Daoy (cell line): ENCODE measurements at places on chromosomes 4 and X. TPM values are rescaled to one million over a fixed set of nuclear protein-coding genes. Genes with fewer than 3 reads are reported as not detected.

GRCh38 chr4:109994415-109994827 is 81.7 kb downstream of the EGF start:
- DNase-seq: no peak

GRCh38 chr4:123257591-123257990 is 139.0 kb upstream of the SPRY1 start:
- DNase-seq: no peak

GRCh38 chrX:64190136-64190740 is 15.3 kb downstream of the AMER1 start:
- no peak for DNase-seq

DNA sequence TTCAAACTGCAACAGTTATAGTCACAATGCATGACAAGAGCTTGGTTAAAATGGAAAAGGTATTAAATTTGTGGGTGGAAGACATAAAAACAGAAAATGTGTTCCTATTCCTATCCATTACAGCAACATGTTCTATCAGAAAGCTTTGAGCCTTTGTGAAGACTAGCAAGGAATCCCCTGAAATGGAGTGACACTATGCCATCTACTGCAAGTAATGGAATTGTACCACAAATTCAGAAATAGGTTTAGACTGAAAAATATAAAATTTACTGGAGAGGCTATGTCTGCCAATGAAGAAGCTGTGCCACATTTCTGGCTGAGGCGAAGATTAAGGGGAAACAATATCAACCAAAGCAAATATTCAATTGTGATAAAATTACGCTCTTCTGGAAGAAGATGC is 247.9 kb downstream of the ADAM29 start:
- DNase-seq: no peak

GRCh38 chr4:89509708-89510281 is 202.2 kb upstream of the GPRIN3 start:
- peak; percentile 10 for DNase-seq

DNA sequence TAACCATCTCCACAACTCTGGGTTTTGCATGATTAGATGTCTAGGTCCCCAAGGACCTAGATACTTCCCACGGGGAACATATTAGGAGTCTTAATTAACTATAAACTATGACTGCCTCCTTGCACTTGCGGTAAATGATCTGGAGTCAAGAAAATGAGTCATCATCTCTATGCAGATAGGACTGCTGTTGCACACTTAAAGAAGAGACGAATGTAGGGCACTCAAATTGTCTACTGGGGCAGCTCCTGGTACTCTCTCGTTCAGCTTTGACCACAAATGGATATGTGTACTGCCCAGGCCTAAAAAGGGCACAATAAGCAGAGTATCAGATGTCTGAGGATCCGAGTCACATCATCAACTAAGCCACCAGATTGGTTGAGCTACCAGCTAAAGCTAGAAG is 1783.4 kb upstream of the AGA start:
- peak; percentile 4 for DNase-seq

DNA sequence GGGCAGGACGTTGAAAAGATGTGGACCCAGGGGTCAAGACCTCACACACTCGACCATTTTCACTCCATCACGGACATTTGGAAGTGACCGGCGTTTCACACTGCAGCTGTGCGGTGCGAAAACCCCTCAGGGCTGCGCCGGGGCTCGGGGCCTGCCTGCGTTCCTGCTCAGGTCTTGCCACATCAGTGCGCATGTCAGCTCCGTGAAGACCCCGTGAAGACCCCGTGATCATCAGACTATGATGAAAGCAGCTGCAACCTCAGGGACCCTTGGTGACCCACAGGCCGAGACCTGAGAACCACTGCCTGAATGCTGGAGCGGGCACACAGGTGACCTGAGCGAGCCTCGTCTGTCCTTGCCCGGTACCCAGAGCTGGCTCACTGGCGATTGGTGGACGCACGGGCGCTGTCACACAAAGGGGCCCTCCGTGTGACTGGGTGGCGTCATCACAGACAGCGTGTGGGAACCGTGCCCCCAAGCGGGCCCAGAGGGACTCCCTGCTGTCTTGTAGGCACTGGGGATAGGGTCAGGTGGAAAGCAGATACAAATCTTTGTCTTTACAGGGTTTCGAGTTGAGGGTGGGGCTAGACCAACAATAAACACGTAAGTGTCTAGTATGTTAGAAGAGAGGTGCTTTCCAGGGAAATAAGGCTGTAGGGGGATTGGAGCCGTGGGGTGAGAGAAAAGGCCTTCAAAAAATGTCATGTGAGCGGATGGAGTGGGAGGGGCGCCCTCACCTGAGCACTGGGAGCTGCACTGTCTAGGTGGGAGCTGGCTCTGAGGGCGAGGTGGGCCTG is 12.7 kb downstream of the MSANTD1 start:
- peak; percentile 1 for DNase-seq

- DNase-seq: peak; percentile 82
Measured at GRCh38 chr4:145808021-145808650, 128.2 kb downstream of the C4orf51 start.

GRCh38 chr4:38386654-38387188 is 277.3 kb upstream of the KLF3 start:
- no peak for DNase-seq

DNA sequence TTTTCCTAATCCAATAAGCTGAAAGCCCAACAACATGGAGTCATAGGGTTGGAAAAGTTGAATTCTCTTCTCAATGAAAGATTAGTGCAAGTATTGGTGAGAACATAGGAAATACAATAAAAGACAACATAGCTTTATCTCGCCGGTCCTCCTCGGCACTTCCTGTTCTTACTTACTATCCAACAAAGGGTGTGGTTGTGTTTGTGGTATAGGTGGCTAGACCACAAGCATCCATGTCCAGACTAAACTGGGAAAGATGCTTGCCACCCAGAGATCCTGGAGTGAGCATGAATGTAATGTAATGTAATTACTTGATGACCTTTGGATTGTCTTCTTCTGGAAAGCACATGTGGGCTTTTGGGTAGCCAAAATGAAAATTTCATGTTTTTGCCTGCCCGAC is 223.8 kb downstream of the CPE start:
- DNase-seq: no peak

DNA sequence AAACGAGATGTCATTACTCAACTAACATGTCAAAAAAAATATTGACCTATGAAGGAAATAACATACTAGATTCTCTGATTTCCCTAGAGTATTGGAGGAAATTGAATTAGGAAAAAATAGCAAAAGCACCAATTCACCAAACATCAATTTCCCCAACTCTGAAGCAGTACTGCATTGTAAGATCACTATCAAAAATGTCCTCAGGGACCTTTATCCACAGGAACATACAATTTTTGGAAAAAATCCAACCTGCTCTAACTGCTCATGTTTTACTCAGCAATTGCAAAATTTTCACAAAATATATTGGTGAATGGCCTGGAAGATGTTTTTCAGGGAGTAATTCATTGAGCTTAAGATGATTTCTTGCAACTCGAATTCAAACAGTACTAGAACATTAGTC is 239.0 kb upstream of the GIMD1 start:
- DNase-seq: no peak

GRCh38 chr4:73533515-73534422 is 52.2 kb downstream of the AFM start:
- no peak for DNase-seq

- no peak for DNase-seq
Measured at GRCh38 chr4:23887989-23888388, 1.9 kb downstream of the PPARGC1A start.

GRCh38 chr4:58064653-58065052 is 954.5 kb upstream of the IGFBP7 start:
- DNase-seq: no peak

- no peak for DNase-seq
Measured at GRCh38 chrX:10931976-10932375, 179.2 kb upstream of the HCCS start.

- DNase-seq: no peak
Measured at GRCh38 chrX:116317409-116317808, 119.0 kb upstream of the SLC6A14 start.

DNA sequence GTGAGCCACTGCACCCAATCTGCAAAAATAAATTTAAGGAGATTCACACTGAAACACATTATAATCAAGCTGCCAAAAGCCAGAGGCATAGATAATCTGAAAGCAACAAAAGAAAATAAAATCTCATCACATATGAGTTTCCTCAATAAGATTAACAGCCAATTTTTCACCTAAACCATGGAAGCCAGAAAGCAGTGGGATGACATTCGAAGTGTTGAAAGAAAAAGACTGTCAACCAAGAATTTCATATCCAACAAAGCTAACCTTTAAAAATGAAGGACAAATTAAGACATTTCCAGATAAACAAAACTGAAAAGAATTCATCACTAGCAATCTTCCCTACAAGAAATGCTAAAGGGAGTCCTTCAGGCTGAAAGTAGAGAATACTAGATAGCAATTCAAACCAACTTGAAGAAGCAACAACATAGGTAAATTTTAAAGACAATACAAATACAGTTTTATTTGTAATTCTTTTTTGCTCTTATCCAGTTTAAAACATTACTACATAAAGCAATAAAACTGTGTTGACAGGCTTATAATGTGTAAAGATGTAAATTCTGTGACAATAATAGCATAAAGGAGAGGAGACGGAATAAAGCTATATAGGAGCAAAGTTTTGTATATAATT is 23.1 kb upstream of the KLHL8 start:
- no peak for DNase-seq

DNA sequence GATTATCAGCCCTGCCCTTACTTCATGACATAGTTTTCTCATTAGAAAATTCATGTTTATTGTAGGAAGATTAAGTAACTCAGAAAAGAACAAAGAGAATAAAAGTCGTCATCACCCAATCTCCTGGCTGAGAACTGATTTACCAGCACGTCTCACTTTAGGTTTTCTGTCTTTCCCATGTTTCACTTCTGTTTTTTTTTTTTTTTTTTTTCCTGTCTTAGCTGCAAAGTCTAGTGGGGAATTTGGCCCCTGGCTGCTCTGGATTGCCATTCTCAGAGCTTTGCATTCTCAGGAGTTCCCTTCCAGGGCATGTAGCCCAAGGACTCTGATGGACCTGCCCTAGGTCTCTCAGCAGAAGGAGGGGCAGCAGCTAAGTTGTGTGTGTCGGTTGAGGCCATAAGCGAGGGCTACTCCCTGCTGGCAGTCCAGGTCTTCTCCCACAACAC is 57.8 kb downstream of the TMEM131L start:
- no peak for DNase-seq

GRCh38 chr4:186953599-186954260 is 230.1 kb upstream of the FAT1 start:
- no peak for DNase-seq

DNA sequence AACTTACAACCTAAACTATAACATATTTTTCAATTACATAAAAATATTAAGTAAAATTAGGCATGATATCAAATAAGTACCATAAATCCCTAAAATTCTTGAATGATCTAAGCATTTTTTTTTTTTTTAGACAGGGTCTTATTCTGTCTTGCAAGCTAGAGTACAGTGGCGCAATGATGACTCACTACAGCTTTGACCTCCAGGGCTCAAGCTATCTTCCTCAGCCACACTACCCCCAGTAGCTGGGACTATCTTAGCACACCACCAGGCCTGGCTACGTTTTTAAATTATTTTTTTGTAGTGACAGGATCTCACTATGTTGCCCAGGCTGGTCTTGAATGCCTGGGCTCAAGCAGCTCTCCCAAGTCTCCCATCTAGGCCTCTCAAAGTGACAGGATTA is 1042.3 kb downstream of the FSTL5 start:
- peak; percentile 1 for DNase-seq

DNA sequence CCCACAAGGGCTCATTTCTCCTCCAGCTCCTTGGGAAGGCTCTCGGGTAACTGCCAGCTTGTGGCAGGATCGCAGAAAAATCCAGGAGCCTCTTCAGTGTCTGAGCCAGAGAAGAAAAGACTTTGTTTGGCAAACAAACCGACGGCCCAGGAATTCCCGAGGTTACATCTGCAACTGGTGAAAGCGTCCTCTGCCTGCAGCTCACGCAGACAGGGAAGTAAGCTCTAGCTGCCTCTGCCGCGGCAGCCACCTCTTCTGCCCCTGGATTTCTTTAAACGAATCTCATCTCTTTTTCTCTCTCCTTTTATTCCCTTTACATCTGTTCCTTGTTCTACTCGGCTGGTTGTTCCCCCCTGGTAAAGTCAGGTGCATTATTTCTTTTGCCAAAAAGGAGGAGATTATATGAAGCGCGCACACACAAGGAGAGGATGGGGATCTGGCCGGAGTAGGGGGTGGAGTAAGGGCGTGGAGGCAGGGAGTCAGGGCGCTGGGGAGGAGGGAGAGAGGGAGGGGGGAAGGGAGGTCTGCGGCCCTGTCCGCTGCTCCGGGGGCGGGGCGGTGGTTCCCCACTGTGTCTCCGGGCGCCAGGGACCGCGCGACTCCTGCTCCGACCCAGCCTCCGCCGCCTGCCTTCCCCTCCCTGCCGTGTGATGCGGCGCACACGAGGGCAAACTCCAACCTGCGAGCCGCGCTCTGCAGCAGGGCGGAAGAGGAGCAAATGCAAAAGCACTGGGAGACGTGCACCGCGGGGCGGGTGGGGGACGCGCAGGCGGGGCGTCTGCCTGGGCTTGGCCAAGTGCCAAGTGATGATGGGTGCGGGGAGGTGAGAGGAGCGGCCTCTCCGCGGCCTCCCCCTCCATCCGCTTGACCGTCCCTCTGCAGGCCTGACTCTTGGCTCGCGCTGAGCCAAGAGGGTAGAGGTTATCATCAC is at the start of gene DCHS2:
Gene DCHS2, minus strand, starts transcription at position 459 of the 931 bp plus-strand sequence. Its CDS starts 444 bp downstream, at position 15.
- peak; percentile 13 for DNase-seq

DNA sequence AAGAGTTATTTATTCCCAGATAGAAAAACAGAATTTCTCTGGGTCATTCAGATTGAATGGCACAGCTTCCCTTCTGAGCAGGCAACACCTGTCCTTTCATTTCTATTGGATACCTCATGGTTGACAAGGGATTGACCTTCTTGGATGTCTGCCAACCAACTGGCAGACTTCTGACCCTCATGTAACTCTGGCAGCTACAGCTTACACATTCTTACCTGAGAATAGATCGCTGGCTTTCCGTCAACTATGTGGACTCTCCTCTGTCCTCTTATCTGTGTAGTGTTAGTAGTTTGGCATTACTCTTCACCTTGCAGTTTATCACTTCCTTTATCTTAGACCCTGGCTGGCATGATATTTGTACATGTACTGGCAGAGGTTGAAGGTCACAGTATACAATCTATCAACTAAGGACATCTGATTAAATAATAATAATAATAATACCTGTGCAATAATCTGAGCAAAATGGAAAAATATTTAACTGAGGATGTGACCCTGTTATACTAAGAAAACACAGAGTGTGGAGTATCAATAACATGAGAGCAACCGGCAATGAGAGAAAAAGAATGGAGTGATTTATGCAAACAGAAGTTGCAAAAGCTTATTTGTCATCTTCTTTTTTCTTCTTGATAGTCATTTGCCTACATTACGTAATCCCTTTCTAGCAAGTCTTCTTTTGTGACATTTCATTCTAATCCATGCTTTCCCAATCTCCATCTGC is 1118.2 kb downstream of the ARAP2 start:
- no peak for DNase-seq

GRCh38 chr4:85751866-85752265 is 276.9 kb downstream of the ARHGAP24 start:
- DNase-seq: no peak

The ANKRD37 gene
- total RNA-seq: 0.36 and 0.97 TPM in 2 replicates

The SYP gene
- total RNA-seq: 7.5 and 7.6 TPM in 2 replicates

The DGAT2L6 gene
- total RNA-seq: 0.11 TPM in 1 of 2 replicates, not detected in the other

The BEND2 gene
- total RNA-seq: not detected in 2 replicates

The F8A2 gene
- total RNA-seq: not detected in 2 replicates

The FAM53A gene
- 3.5 and 10.9 TPM in 2 replicates for total RNA-seq

The ZXDA gene
- 2.1 and 2.4 TPM in 2 replicates for total RNA-seq
